ENCODE measurements at places on chromosomes 6 and 20. TPM values are rescaled to one million over a fixed set of nuclear protein-coding genes. Genes with fewer than 3 reads are reported as not detected.
A peak's percentile ranks its signal among the peaks of the same experiment; 100 is the strongest.

The SNPH gene
- polyA plus RNA-seq, result 3.6 TPM

The PCIF1 gene
- 18.7 TPM for polyA plus RNA-seq

The SLC16A10 gene
- 0.44 TPM for polyA plus RNA-seq

The VIP gene
- not detected for polyA plus RNA-seq

The SLC12A5 gene
- polyA plus RNA-seq, result 11.5 TPM

The ABT1 gene
- 11.5 TPM for polyA plus RNA-seq

The DSN1 gene
- 37.9 TPM for polyA plus RNA-seq

The SCGN gene
- 0.13 TPM for polyA plus RNA-seq

The VGLL2 gene
- polyA plus RNA-seq, result not detected

The NRSN1 gene
- polyA plus RNA-seq, result not detected

The C6orf58 gene
- not detected for polyA plus RNA-seq

The CDH22 gene
- 0.03 TPM for polyA plus RNA-seq

The COMMD7 gene
- 50.6 TPM for polyA plus RNA-seq

GRCh38 chr20:34090645-34091044 is 21.4 kb downstream of the EIF2S2 start:
- DNase-seq, result no peak

DNA sequence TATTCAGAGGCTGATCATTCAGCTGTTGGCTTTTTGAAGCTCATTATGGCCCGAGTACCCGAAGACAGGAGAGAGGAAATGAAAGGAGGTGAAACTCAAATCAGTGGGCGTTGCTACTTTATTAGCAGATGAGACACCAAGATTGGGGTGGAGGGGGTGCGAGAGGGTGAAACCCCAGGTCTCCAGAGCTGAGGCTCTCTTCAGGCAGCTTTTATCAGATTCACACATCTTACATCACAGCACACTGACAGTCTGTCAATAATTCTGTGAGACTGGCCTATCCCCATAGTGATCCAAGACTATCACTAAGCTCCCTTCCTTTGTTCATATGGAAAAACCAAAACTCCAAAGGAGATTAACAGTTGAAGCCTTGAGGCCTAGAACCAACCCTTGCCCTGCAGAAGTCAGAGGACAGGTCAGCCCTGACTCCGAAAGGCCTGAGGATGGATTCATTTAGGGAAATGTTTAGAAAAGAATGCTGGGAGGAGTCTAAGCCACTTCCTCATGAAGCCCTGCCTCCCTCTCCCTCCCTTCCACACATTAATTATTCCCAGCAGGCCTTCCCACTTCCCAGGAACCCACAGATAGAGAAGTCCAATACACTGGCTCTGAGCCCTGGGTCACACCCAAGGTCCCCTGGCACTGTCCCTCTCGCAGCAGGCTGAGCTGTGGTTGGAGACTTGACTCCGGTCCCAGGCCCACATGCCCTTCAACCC is 23.2 kb downstream of the TRERF1 start:
- DNase-seq, result no peak

- DNase-seq, result peak; percentile 61
Measured at GRCh38 chr20:63101781-63102720, 95.3 kb upstream of the BHLHE23 start.

- no peak for DNase-seq
Measured at GRCh38 chr20:38804682-38805501, 605 bp upstream of the PPP1R16B start.

DNA sequence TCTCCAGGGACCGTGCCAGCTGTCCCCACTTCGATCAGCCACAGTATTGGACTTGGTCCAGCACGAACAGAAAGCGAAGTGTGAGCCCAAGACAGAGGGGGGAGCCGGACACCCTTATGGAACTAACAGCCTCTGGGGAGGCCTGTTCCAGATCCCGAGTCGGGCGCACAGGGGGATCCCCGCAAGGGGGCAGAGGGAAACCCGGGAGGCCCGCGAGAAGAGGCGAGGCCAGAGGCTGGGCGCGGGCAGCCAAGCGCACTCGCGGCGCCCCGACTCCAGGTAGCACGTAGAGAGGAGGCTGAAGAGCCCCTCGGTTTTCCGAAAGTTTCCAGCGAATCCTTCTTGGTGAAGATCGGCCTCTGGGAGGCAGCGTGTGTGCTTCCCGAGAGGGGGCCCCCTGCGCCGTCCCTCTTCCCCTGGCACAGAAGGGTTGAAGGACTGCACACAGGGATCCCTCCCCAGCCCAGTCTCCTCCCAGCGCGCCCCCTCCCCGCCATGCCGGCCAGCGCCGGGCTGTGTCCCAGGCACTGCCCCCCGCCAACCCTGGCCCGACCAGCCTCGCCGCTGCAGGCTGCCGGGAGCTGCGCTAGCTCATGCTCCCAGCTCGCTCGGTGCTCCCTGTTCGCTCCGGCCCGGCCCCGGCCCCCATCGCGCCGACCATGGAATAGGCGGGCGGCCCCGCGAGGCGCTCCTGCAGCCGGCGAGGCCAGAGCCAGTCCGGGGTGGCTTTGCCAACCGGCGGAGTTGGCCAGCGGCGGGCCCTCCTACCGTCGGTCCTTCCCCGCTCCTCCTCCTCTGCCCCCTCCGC is 577 bp upstream of the SLC24A3 start:
- no peak for DNase-seq

- no peak for DNase-seq
Measured at GRCh38 chr20:14956538-14956937, 619.1 kb upstream of the FLRT3 start.

GRCh38 chr6:165895421-165896165 is 232.6 kb upstream of the PDE10A start:
- DNase-seq, result peak; percentile 43

GRCh38 chr6:130520801-130521200 is 155.0 kb downstream of the TMEM200A start:
- DNase-seq, result no peak

GRCh38 chr6:143562143-143562542 is 50.6 kb upstream of the FUCA2 start:
- DNase-seq, result no peak

GRCh38 chr6:34108176-34108575 is 37.7 kb downstream of the GRM4 start:
- DNase-seq, result no peak

DNA sequence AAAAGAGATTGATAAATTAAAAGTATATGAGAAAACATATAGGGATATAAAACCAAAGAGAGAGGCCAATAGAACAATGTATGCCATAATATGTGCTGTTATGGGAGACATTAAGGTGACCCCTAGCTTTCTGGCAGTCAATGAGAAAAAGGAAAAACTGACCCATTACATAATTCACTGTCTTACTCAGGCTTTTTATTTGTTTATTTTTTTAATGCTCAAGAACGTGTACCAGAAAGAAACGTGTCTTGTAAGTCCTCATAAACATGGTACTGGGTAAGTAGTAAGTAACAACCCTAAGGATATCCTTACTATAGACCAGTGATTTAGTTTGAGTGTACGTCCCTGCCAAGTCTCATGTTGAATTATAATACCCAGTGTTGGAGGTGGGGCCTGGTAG is 160.8 kb upstream of the PHACTR1 start:
- DNase-seq, result no peak

DNA sequence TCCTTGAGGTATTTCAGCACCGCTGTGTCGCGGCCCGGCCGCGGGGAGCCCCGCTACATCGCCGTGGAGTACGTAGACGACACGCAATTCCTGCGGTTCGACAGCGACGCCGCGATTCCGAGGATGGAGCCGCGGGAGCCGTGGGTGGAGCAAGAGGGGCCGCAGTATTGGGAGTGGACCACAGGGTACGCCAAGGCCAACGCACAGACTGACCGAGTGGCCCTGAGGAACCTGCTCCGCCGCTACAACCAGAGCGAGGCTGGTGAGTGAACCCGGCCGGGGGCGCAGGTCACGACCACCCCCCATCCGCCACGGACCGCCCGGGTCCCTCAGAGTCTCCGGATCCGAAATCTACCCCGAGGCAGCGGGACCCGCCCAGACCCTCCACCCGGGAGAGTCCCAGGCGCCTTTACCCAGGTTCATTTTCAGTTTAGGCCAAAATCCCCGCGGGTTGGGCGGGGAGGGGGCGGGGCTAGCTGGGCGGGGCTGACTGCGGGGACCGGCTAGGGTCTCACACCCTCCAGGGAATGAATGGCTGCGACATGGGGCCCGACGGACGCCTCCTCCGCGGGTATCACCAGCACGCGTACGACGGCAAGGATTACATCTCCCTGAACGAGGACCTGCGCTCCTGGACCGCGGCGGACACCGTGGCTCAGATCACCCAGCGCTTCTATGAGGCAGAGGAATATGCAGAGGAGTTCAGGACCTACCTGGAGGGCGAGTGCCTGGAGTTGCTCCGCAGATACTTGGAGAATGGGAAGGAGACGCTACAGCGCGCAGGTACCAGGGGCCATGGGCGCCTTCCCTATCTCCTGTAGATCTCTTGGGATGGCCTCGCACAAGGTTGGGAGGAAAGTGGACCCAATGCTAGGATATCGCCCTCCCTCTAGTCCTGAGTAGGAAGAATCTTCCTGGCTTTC is 693 bp downstream of the HLA-F start:
- no peak for DNase-seq

- DNase-seq, result no peak
Measured at GRCh38 chr20:61260905-61261304, 8.8 kb downstream of the CDH4 start.

DNA sequence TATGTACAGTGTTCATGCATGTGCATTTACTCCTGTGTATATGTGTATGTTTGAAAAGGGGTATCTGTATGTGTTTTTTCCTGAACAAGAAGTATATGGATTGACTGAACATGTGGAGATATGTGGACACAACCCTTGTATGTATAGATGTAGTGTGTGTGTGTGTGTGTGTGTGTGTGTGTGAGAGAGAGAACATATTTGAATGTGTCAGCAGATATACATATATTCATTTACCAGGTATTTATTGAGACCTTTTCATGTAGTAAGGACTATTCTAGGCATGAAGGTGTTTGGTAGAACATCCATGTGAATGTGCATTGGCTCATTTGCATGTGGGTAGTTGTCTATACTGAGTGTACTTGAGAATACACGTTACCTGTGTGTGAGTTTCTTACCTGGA is 39.3 kb downstream of the EIF2S2 start:
- no peak for DNase-seq

DNA sequence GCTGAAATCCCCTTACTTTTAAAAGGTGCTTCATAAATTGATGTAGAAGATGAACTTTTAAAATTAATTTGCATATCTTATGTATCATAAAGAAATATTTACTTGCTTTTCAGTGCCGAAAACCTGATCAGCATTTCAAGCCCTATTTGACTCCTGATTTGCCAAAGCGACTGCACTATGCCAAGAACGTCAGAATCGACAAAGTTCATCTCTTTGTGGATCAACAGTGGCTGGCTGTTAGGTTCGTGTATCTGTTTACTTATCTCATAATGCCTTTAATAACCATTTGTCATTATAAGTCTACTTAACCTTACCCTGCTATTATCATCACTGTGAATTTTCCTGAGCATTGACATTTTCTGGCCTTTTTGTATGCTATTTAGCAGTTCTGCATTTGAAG is 7.8 kb downstream of the OR2A4 start:
- no peak for DNase-seq

GRCh38 chr6:453152-453551 is 61.6 kb downstream of the IRF4 start:
- DNase-seq, result no peak

- DNase-seq, result no peak
Measured at GRCh38 chr6:10847684-10848083, 9.3 kb upstream of the MAK start.

- DNase-seq, result no peak
Measured at GRCh38 chr6:11213422-11214021, 18.9 kb downstream of the NEDD9 start.

DNA sequence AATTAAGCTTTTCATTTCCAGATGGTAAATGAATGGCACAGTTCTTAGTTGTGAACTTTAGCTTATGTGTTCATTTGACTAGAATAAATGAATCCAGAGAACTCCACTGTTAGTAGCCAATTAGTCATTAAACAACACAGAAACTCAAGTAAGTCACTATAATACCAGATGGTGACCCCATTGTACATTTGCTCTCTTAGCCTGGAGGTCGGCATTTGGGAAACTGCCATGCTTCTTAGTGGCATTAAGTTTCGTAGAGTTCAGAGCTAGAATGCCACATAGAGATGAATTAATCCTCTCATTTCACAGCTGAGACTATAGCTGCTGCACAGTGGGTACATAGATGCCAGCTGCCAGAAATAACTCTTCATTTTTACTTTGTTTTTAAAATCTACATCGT is 10.8 kb upstream of the DTNBP1 start:
- no peak for DNase-seq

DNA sequence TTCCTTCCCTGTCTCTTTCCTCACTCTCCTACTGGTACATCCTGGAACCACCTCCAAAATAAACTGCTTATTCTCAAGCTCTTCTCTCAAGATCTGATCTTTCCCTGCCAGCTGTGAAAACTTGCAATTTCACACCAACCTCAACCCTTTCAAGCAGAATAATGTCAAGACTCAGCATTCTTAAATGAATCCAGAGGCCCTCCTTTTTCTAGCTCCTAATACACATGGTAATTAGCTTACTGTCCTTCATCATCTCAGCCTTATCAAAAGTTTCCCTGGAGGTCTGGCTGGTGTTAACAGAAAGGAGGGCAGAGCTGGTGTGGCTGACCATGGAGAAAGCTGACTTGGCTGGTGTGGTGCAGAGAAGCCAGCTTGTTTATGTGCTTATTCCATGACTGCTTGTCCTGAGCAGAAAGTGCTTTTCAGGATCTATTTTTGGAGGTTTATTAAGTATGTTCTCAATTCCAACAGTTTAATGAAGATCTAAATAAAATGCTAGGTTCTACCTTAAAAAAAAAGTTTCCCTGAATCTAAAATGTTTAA is 50.5 kb downstream of the CFAP61 start:
- DNase-seq, result no peak

GRCh38 chr6:8683204-8683603 is 247.9 kb upstream of the SLC35B3 start:
- DNase-seq, result no peak

DNA sequence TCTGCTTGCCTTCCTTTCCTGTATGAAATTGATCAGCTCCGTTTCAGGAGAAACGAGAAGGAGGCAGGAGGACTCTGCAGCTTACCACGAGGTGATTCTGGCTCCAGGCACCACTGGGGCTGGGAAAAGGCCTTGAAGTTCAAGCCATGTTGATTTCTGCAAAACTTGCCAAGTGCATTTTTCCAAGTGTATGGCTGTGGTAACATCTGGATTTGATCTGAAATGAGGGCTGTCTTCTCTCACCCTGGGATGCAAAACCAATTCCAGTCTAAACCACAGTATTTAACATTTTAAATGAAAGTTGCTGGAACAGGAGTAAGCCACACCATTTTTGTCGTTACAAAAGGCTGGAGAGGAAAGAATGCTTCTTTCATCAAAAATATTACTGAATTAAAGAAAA is 36.1 kb upstream of the FAM210B start:
- no peak for DNase-seq

GRCh38 chr6:149202952-149203351 is 114.6 kb upstream of the TAB2 start:
- no peak for DNase-seq

DNA sequence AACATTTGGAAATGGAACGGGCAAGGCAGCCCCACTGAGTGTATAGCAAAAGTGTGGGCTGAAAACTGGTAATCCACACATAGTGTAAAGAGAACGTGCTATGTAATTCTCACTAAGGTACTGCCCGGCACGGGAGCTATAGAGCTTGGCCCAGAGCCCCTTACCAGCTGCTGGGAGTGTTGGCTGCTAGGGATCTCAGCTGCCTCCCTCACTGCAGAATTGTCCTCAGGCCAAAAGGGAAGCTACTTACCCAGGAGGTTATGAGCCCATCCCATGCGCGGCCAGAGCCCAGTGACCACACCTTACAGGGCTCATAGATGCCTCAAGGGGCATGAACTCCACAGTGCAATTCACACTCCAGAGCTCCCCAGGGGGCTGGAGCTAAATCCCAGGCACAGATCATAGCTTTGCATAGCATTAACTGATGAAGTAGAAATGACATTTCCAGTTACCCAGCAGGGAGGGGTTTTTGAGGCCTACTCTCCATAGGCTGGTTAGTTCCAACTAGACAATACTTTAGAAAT is 56.8 kb downstream of the LINC00237 start:
- DNase-seq, result no peak

Data from A549 (cell line).